ENCODE measurements at places on chromosomes 1 and 21.
A peak's percentile ranks its signal among the peaks of the same experiment; 100 is the strongest.

DNA sequence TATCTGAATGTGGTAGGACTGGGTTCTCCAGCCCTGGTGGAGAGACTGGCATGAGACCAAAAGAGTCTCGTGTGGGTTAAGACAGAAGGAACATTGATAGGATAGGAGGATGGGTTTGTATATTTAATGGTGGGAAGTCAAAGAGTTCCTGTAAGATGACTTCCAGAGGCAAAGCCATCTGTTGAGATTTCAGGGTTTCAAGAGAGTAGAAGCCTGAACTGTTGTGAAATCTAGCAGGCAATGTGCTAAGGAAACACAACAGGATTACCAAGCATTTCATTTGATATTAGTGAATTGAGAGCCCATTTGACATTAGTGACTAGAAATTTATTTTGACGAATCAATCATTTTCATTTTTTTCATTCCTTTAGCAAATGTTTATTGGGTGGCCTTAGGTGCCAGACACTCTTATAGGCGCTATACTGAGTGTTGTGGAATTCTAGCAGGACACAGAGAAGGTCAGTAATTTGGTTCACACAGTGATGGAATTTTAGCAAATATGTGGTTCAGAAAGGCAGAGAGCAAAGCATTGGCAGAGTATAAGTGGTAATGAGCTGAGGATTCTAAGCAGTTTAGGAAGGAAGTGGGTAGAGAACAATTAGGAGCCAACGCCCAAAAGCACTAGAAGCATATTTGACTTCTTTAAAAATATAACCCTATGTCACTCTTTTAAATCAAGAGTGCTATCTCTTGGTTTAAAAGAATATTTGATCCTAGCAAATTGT, 149.3 kb downstream of the AK5 start:
- peak; percentile 34 for DNase-seq

DNA sequence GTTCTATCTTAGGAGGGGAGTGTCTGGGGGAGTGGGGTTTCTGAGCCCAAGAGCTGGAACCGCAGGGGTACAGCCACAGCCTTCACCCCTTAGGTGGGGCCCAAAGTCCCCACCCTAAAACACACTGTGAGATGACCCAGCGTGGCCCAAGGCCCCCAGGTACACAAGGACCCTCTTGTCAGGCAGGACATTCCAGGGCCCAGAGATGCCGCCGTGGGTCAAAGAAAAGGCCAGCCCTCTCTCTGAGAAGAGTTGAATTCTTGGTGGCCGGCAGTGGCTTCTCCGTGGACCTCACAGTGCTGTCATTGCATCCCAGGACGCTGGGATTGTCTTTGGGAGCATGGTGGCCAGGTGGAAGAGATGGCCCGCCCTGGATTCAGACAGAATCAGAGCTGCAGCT, 176.3 kb upstream of the C1orf174 start:
- no peak for DNase-seq

- no peak for DNase-seq
These were observed 98.4 kb upstream of the WNT4 start for GRCh38 chr1:22241250-22241649.

DNA sequence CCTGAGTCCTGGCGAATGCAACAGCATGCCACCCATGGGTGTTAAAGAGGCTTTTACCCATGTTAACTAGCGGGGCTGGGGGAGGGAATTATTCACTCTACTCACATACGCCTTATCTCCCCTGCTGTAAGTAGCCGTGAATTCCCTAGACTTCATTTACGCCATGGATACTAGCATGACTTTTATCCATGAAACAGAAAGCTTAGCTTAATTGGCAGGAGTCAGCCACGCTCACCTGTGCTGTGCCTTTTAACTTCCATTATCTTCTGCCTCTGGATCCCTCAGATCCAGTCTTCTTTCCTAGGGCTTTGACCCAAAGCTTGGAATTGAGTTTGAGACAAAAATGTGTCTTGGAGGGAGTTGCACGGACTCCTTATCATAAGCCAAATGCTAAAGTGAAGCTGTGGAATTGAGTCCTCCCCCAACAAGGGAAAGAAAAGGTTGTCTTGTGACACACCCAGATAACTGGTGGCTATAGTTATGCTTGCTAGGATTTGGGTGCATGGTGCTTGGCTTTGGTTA, 9.7 kb upstream of the NASP start:
- DNase-seq: no peak

DNA sequence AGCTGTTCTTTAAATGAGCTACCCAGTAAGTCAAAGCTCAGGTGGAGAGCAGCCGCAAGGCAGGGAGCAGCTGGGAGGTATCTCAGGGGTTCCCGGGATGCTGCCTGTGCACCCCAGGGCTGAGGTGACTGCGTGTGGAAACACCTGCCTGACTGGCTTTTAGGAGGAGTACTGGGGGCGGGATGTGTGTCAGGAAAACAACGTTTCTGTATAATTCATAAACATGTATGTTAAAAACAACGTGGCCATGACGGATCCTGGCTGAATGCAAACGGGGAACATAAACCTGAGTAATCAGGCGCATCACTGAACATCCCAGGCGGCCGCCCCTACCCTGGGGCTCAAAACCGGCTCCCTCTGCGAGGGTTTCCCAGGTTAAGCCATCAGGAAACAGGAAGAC, 1.5 kb downstream of the C1orf159 start:
- DNase-seq: no peak

DNA sequence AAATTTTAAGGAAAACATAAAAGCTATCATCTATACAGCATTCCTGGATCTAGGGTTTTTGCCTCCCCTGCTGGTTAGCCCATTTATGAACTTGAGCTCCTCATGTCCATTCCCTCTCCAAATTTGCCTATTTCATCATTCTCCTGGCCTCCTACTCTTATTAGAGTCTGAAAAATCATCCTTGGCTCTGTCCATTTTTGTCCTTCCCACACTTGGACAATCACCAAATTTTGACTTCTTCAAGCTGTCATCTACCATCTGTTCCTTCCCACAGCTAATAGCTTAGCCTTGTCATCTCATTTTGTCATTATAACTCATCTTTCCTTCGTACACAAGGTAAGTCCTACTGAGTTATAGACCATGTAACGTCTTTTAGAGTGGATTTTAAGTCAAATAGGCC, 2.2 kb upstream of the HENMT1 start:
- no peak for DNase-seq

DNA sequence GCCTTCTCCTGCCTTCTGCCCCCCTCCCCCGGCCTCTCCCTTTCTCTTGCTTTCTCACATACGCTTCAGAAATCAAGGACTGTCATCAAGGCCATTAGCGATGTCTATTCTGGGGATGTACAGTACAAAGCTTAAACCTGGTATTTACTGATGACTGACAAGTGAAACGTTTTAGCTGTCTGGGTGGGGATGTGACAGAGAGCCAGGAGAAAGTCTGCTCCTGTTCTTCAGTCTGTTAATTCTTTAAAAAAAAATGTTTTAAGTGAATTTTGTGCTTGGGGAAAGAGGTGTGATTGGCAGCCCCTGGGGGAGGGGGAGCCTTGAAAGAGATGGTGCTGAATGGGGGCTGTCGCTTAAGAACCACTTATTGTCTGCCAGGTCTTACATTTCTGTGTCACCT, 283.0 kb upstream of the PLXNA2 start:
- no peak for DNase-seq

DNA sequence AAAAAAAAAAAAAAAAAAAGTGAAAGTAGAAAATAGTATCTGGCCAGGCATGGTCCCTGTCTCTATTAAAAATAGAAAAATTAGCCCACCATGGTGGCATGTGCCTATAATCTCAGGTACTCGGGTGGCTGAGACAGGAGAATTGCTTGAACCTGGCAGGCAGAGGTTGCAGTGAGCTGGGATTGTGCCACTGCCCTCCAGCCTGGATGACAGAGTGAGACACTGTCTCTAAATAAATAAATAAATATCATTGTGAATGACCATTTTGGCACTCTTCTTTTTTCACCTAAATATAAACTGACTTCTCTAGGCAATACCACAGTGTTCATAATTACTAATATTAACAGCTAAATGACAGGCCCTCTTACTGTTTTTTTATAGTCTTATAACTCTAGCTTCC, 14.5 kb downstream of the ELOA start:
- no peak for DNase-seq

DNA sequence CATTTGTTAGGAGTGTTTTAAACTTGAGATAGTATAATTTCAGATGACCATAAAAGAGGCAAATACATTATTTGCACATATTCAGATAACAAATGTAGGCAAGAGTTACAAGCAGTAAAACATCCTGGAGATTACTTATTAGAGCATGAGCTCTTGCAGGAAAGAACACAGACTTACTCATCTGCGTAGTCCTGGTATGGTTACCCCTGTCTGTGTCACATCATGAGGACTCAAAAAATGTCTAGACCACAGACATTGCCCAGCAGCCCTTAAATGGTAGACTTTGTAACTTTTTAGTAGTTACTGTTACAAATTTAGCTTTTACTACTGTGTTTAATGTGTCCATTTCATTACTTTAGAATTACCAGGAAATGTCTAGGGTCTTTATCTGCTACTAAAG, 12.8 kb downstream of the CACHD1 start:
- no peak for DNase-seq

DNA sequence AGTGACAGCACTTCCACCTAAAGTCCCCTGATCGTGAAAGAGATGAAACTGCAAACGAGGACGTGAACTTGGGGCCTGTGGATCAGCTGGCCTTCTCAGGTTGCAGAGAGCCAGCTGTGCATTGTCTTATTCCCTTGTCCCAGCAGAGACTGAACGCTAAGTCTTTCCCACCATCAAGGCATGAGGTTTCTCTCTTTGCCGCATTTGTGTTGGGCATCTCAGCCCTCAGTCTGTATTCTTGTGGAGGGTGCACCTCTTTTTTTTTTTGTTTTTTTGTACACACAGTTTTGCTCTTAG, 71.4 kb downstream of the KIF26B start:
- no peak for DNase-seq

DNA sequence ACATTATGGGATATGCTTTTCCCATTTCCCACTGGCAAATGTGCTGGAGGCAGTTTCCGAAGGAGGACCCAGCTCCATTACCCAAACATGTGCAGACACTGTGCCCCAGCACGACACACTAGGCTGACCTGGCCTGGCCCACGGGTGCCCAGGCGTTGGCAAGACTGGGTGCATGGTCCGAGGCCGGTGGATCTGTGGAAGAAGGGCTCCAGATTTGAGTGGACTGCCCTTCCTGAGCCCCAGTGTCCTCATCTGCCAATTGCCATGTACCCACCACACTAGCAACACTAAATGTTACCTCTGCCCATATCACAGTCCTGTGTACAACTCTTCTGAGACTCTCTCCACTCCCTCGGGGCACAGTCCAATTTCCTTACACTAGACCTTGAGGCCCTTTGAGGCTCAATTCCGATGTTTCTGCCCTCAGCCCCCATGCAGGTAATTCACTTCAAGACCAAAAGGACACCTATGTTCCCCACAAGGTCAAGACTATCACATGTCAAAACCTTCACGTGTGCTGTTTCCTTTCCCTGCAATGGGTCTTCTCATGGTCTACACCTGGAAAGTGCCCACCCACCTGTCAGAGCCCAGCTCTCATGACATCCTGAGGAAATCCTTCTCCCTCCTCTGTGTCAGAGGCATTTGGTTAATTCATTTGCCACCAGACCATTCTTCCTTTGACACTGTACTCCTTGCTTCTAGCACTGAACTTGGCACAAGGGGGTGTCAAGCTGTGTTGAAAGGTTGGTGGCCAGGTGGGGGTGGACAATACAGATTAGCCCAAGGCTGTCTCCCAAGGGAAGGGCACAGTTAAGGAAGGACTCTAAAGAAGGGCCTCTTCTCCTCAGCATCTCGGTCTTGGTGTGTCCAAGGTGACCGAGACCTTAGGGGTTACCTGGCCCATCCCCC, 124.9 kb downstream of the DMRTB1 start:
- no peak for DNase-seq

DNA sequence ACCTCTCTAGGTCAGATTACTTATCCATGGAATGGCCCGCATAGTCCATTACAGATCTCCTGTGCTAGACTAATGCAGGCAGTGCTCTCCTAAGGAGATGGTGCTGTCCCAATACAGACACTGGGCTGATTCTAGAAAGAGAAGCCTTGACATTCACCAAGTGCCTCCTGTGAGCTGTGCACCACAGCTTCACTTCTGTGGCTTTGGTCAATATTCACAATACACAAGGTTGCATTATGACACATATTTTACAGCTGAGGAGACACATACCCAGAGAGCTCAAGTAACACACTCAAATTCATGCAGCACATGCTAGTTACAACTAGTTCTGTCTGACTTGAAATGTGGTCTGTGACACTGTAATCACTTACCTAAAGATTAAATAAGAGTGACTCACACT, 59.4 kb upstream of the LRRC8B start:
- DNase-seq: no peak

DNA sequence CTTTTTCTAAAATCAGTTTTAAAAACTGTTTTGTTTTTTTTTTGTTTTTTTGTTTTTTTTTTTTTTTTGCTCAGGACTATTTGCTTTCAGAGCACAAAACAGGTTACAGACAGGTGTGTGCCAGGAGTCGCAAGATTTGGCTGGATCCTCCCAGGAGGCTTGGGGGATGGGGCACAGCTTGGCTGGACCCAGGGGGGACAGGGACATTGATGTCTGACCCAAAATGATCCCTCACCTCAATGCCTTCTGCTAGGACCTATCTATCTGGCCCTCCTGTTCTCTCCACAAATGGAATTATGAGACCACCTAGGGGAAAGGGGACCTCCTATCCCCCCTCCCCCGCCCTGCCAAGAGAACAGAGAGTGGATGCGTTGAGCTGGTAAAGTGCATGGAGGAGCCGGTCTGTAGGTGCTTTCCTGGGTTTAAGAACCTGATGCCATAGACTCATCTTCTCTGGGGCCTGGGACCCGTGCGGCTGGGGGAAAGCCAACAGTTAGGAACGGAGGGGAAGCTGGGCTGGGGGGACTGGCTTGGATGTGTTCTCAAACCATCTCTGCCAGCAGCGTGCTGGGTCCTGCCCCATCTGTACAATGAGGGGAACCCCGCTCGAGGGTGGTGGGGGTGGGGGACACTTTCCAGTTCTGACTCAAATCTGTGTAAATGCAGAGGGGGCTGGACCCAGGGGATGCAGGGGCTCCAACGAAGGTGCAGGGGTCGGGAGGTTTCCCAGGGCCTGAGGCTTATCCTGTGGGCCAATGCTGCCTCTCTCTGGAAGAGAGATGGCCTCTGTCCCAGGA, 28.9 kb downstream of the RUNX3 start:
- DNase-seq: no peak

DNA sequence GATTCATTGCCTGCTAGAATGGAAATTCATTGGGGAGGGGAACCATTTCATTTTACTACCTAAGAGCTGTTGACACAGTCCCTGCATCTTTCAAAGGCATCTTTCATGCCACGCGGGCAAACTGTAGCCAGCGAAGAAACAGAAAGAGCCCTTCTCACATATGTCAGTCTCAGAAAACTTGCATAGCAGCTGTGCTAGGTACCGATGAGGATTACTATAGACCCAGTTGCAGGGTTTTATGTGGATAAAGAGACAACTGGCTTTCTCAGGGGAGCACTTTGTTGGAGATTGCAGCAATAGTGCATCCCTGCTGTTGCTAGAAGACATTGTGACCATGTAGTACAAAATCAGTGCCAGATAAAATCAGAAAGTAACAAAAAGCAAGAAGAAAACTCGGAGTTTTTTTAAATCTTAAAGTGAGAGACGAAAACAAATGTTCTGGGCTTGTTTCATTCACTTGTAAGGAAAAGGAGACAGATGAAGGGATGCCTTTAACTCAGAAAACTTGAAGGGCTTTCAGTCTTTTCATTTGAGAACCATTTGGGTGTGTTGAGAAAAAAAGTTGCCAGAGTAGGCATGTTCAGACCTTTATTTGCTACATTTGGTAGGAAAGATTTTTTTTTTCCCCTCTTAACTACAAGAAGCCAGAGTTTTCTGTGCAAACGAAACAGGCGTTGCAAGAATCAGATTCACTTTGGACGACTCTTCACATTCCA, 804.1 kb downstream of the USP25 start:
- DNase-seq: no peak

Data from A673 (cell line).